ENCODE measurements at places on chromosomes 5 and 9.

- DNase-seq = no peak
Measured at GRCh38 chr9:107142896-107143603, 140.0 kb upstream of the RAD23B start.

DNA sequence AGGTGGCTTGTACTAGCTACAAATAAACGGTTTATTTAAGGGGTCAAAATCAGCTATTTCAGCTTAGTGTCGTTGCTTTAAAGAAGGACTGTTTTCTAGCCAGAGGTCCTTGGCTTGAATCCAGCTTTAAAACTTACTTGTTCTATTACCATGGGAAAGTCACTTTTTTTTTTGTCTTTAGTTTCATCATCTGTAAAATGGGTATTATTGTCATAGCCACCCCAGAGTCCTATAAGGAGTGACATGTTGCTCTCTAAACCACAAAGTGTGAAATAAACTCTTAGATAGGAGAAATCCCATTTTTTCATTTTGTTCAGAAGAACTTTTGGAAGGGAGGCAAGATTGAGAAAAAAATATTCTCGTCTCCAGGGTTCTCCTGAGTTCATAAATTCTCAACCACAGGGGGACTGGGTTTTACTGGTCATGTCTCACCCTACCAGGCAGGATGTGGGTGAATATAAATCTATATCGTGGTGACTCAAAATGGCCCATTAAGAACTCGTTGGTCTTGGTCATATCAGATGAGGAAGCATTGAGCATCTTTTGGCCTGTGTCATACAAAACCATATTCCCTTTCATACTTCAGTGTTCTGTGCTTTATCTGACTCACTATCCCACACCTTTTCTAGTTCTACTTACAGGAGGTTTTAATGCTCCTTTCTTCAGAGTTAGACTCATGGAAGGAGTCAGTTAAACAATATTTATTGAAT, 202.7 kb upstream of the NR3C1 start:
- no peak for DNase-seq

DNA sequence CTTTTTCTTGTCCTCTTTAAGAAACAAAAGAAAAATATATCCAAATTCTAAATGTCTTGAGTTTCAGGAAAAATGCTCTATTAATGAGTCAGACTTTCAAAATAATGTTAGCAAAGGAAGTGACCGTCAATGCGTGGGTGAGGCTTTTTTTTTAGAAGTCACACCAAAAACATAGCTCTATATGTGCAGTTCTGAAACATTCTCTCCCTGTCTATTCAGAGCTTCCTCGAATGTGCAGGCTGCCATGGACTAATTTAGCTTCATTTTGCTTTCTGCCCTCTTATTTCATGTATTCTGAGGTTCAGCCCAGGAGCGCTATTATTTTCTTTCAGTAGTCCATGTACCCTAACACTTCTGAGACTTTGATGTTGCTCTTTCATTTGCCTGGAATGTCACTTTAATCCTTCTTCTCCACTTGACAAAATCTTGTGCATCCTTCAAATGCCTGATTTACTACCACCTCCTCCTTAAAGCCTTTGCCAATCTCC, 72.5 kb upstream of the RASA1 start:
- DNase-seq = peak; percentile 86

- no peak for DNase-seq
Measured at GRCh38 chr9:84103651-84104377, 123.2 kb downstream of the RMI1 start.

DNA sequence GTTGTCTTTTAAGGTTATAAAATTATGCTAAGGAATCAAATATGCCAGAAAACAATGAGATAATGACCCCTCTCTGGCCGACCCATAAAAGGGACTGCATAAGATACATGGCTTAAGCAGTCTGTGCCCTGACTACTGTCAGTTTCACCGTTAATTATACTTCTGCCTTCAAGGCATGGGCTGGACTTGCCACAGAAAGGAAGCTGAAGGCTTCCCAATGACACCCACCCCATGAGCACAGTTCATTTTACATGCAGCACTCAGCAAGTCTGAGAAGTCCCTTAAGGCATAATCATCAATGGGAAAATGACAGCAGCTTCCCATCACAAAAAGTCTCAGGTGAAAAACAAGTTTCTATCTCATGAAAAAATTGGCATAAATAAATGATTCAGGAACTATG, 175.6 kb downstream of the GLIS3 start:
- peak; percentile 5 for DNase-seq

DNA sequence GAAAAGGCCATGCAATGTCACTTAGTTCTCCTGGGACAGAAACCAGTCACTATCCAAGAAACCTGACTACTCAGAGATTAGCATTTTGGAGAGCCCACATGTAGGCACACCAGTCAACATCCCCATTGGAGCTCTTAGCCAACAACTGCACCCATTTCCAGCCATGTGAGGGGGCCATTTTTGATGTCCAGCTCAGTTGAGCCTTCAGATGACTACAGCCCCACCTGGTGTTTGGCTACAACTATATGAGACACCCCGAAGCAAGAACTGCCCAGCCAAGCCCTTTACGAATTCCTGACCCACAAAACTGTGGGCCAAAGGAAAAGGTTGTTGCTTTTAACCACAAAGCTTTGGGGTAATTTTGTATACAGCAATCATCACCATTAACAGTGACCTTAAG, 300.1 kb downstream of the ASTN2 start:
- no peak for DNase-seq

All from inflammatory macrophage (primary cell).